ENCODE measurements at places on chromosomes 5 and 9.

GRCh38 chr5:10704949-10705621, 55.9 kb downstream of the DAP start:
- DNase-seq = no peak

DNA sequence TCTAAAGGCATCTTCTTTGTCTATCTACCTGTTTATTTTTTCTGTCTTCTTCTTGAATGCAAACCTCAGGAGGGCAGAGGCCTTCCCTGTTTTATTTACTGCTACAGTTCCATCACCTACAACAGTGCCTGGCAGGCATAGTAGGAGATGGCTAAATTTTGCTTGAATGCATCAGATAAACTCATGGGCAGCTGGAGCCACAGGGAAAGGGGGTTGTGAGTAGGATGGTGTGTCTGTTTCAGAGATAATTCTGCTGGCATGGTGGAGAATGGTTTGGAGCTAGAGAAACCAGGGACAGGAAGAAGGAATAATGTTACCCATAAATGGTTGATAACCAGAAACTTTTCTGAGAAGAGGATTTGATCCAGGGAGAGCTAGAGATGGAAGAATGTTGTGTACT, 189.8 kb upstream of the BRINP1 start:
- no peak for DNase-seq

DNA sequence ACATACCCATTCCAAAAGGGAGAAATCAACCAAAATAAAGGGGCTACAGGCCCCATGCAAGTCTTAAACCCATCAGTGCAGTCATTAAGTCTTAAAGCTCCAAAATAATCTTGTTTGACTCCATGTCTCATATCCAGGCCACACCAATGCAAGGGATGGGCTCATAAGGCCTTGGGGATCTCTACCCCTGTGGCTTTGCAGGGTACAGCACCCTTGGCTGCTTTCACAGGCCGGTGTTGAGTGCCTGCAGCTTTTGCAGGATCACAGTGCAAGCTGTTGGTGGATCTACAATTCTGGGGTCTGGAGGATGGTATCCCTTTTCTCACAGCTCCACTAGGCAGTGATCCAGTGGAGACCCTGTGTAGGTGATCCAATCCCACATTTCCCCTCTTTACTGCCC, 5.0 kb upstream of the SPINK14 start:
- no peak for DNase-seq

GRCh38 chr9:21812946-21813568, 10.6 kb downstream of the MTAP start:
- DNase-seq = peak; percentile 16

DNA sequence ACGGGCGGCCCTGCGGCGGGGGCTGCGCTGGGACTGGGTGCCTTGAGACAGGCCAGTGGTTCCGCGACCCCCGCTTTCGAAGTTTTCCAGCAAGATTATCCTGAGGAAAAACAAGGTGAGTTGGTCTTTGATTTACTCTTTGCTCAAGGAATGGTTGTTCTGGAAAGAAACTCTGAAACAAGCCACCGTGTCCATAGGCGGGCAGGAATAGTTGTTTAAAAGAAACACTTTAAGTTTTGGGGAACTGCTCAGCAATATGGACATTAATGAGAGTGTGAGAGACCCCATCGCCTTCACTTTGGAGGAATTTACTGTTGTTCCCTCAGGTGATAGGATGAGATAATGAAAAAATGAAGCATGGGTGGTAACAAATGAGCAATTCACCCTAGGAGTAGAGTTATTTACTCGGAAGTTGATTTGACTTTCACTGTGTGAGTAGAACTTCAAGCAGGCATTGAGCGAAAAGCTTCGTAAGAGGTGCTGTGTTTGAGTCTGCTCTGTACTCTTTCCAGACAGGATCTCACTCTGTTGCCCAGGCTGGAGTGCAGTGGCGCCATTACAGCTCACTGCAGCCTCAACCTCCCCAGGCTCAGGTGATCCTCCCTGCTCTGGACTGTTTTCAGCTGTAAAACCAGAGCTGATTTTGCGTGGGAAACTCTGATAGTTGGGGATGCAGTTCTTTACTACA, 1.1 kb downstream of the DMRTA1 start:
- DNase-seq = no peak

- no peak for DNase-seq
These were observed 74.9 kb downstream of the FANCC start for GRCh38 chr9:95242613-95243012.

- no peak for DNase-seq
These were observed 3.5 kb upstream of the TMED9 start for GRCh38 chr5:177588413-177588909.

Measured in activated naive CD4-positive, alpha-beta T cell (primary cell).